ENCODE measurements at places on chromosomes 7 and 10. TPM values are rescaled to one million over a fixed set of nuclear protein-coding genes. Genes with fewer than 3 reads are reported as not detected.

DNA sequence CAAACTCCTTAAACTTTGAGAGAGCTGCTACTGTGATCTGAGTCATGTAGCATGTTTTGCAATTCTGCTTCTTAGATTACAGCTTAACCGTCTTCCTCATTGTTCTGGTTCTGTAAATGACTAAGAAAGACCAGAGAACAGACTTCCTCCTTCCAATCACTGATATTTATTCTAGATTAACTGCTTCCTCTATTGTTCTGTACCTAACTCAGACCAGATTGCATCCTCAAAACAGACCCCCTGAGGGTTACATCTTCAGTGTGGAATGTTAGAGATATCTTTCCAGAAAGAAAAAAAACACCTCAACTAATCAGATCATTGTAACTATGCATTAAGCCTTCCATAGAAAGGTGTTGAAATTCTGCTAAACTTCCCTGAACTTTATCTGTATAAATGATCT is 5.7 kb upstream of the PIP start:
- peaks cover 11% of the 10 kb centered on the region for H3K27me3 ChIP-seq
- no peak for DNase-seq

DNA sequence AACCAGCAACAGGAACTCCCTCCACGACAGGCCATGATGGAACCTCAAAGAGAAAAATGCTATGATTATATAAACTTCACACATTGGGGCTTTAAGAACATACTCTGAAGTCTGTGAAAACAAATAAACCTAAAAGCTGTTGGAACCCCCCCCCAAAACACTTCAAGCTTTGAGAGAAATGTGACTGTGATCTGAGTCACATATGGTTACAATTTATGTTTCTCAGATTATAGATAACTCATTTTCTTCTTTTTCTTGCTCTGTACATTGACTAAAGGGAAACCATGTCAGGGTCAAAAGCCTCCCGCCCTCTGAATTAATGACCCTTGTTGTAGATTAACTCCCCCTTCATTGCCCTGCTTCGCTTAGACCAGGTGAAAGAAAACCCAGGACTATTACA is 15.8 kb downstream of the VOPP1 start:
- no peaks in the 10 kb centered on the region for H3K27me3 ChIP-seq
- peaks cover 20% of the 10 kb centered on the region for H3K36me3 ChIP-seq
- peaks cover 59% of the 10 kb centered on the region for H3K4me1 ChIP-seq
- H3K4me3 ChIP-seq, result no peak overlapping the region

GRCh38 chr7:69739190-69739589 is 140.9 kb downstream of the AUTS2 start:
- DNase-seq, result no peak
- no peak overlapping the region for H3K27ac ChIP-seq
- no peaks in the 10 kb centered on the region for H3K4me1 ChIP-seq

- H3K4me3 ChIP-seq, result no peak overlapping the region
- peaks cover 17% of the 10 kb centered on the region for H3K4me1 ChIP-seq
- DNase-seq, result no peak
- H3K27me3 ChIP-seq, result no peaks in the 10 kb centered on the region
- no peak overlapping the region for H3K27ac ChIP-seq
- H3K36me3 ChIP-seq, result peaks cover 43% of the 10 kb centered on the region
Observed at GRCh38 chr10:110978204-110978603, 58.8 kb downstream of the SHOC2 start.

DNA sequence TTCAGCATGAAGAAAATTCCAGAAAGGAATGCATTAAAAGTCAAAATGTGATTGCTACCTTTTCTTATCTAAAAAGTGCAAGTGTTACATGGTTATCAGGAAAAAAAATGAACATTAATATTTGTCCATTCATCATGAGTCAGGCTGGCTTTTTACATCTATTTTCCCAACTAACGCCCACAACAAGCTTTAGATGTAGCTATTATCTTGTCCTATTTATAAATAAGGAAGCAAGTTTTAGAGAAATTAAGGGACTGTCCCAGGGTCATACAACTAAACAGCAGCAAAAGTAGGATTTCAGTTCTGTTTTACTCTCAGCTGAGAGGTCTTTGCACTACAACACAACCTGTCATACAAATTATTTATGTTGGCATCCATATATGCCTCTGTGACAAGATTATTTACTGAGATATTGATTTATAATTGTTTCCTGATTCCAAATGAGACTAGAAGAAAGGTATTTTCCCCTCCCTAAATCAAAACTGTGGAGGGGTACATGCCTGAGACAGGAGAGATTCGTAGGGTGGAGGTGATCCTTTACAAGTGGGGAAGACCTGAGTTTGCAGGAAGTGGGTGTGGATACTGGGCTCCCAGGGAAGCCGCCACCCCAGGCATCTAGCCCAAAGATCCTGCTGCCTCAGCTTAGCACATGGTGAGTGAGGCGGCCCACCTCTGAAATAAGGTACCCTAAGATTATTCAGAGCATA is 57.2 kb upstream of the ARID5B start:
- no peak for DNase-seq
- peaks cover 6% of the 10 kb centered on the region for H3K4me1 ChIP-seq
- H3K27ac ChIP-seq, result no peak overlapping the region
- H3K36me3 ChIP-seq, result no peaks in the 10 kb centered on the region
- H3K4me3 ChIP-seq, result no peak overlapping the region

- H3K27me3 ChIP-seq, result no peaks in the 10 kb centered on the region
- no peaks in the 10 kb centered on the region for H3K36me3 ChIP-seq
- peaks cover 8% of the 10 kb centered on the region for H3K4me1 ChIP-seq
Observed at GRCh38 chr10:1184541-1185430, 128.6 kb downstream of the WDR37 start.

GRCh38 chr10:99743841-99744240 is 11.8 kb downstream of the CUTC start:
- peaks cover 71% of the 10 kb centered on the region for H3K36me3 ChIP-seq
- H3K27me3 ChIP-seq, result no peaks in the 10 kb centered on the region
- no peak for DNase-seq

GRCh38 chr10:73478636-73479035 is 17.2 kb downstream of the PPP3CB start:
- H3K27me3 ChIP-seq, result no peaks in the 10 kb centered on the region
- H3K4me1 ChIP-seq, result peaks cover 9% of the 10 kb centered on the region
- peaks cover 33% of the 10 kb centered on the region for H3K36me3 ChIP-seq
- no peak overlapping the region for H3K27ac ChIP-seq
- no peak for DNase-seq

Gene NEUROD6
- total RNA-seq, result not detected

Gene TMEM178B
- 0.10 TPM for total RNA-seq

Gene MUC12
- total RNA-seq, result not detected

Gene MMP21
- not detected for total RNA-seq

Gene DDX56
- 86.5 TPM for total RNA-seq

Gene FAM25C
- total RNA-seq, result not detected

Gene ANXA8L1
- total RNA-seq, result not detected

Gene SUN3
- total RNA-seq, result not detected

Gene SFTPA1
- total RNA-seq, result not detected

Gene SYT15B
- total RNA-seq, result 0.32 TPM

Measured in activated CD8-positive, alpha-beta T cell treated with anti-CD3 and anti-CD28 coated beads, Interleukin-2, amount 10 ng/mL, durations not matched to agents 7 days and 5 days (primary cell).